Endothelial cell of coronary artery (primary cell): ENCODE measurements at places on chromosomes 3 and 15. TPM values are rescaled to one million over a fixed set of nuclear protein-coding genes. Genes with fewer than 3 reads are reported as not detected.

EPHA6 gene
- total RNA-seq: not detected in 2 replicates

BUB1B gene
- total RNA-seq: 10.1 and 29.4 TPM in 2 replicates

CP gene
- 0.28 TPM in 1 of 2 replicates, not detected in the other for total RNA-seq

MORC1 gene
- total RNA-seq: not detected in 2 replicates

ITPKA gene
- total RNA-seq: 0.66 and 2.3 TPM in 2 replicates

FAM81A gene
- under 0.01 and 0.27 TPM in 2 replicates for total RNA-seq

FSIP1 gene
- 0.63 and 0.75 TPM in 2 replicates for total RNA-seq

TXNRD3 gene
- total RNA-seq: 6.0 and 8.7 TPM in 2 replicates

CCR8 gene
- total RNA-seq: not detected in 2 replicates
